SJCRH30 (cell line): ENCODE measurements at places on chromosomes 11 and 22.

- DNase-seq = no peak
Measured at GRCh38 chr22:24225044-24225601, 19.8 kb downstream of the GGT5 start.

GRCh38 chr11:67277231-67277961, 11.1 kb downstream of the GRK2 start:
- peak; percentile 95 for DNase-seq

DNA sequence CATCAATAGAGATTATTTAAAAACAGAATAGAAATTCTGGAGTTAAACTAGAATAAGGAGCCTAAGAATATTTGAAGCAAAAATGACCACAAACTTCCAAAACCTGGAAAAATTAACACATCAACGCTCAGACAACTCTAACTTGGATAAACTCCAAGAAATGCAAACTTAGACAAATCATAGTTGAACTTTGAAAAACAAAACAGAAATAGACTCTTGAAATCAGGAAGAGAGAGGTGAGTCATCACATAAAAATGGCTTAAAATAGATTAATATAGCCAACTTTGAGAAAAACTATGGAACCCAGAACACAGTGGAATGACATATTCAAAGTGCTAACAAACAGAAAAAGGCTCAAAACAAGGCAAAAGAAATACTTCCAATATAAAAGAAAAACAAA, 974.2 kb downstream of the JRKL start:
- DNase-seq = no peak

DNA sequence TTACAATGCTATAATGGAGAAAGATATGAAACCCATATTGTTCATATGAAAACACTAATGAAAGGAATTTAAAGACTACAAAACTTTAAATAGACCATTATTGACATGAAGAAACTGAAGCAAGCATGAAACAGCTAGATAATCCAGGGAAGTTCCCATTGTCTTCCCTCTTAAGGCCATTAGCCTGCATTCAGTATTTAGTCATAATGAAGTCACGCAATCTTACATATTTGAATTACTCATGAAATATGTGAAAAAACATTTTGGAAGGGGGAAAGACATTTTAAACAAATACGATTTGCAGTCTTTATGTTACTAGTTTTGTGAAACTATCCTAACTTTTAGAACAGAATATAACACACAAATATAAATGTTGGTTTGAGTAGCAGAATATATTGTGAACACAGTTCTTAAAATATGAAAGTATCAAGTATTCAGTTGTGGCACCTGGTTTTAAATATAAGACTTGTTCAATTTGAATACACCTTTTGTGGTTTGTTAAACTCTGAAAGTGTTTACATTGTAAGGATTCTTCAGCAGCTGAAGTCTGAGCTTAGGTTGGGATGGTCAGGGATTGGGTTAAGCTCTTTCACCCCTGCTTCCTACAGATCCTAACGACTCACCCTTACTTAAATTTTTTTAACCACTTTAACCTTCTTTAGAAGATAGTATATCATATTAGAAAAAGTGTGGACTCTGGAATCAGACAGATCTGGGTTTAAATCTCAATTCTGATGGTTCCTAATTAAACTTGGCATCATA, 500.3 kb upstream of the TENM4 start:
- no peak for DNase-seq

GRCh38 chr11:83480811-83481210, 194.6 kb upstream of the CCDC90B start:
- DNase-seq = no peak

DNA sequence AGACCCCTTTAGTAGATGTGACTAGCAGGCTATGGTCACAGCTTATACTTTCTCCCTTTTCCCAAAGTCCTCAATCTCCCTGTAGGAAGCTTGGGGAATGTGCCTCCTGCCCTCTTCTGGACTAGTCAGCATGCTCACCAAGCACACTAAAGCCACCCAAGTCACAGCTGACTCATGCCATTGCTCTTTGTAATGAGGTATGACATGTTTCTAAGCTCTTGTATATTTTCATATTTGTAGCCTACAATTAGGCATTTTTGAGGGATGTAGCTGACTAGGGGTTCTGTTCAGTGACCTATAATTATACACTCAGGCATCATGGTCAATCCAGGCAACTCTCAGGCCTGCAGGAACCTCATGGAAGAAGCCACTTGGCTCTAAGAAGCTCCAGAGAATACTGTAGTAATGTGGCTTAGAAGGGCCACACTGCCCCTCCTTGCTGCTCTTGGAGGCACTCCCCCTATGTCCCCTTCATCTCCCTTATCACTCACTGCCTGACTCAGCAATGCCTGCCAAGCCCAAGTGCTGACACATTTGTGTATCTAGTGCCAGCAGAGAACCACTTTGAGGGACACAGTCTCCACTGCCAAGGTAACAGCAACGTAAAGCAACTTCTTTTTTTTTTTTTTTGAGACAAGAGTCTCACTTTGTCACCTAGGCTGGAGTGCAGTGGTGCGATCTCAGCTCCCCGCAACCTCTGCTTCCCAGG, 86.2 kb downstream of the RPL27A start:
- peak; percentile 33 for DNase-seq
